ENCODE measurements at places on chromosomes 12 and 14.
A peak's percentile ranks its signal among the peaks of the same experiment; 100 is the strongest.

GRCh38 chr14:65738339-65738738 lies 325.8 kb downstream of the FUT8 start:
- no peak overlapping the region for H3K4me3 ChIP-seq
- DNase-seq: no peak
- H3K36me3 ChIP-seq: no peaks in the 10 kb centered on the region
- H3K27ac ChIP-seq: no peak overlapping the region
- H3K4me1 ChIP-seq: no peaks in the 10 kb centered on the region

DNA sequence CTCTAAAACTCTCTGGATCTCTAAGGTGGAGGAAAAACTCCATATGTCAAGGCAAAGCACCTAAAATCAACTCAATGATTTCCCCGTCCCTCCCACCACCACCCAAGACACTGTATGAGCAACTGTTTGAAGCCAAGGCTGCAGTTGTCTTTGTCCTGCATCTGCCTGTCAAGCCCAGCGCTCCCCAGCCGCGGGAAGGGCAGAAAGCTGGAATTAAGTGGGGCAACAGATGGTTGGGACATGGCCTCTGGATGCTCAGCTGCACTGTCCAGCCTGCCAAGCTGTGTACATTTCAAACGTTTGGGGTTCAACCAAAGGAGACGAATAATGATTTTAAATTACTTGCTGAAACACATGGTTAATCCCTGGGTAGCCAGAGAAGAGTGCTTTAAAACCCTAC lies 42.2 kb upstream of the PTGR2 start:
- no peak for DNase-seq
- no peaks in the 10 kb centered on the region for H3K36me3 ChIP-seq
- no peaks in the 10 kb centered on the region for H3K4me1 ChIP-seq

GRCh38 chr12:12445165-12445881 lies 88.4 kb downstream of the BORCS5 start:
- H3K4me3 ChIP-seq: no peak overlapping the region
- no peak for DNase-seq
- H3K4me1 ChIP-seq: peaks cover 15% of the 10 kb centered on the region
- H3K36me3 ChIP-seq: no peaks in the 10 kb centered on the region
- no peaks in the 10 kb centered on the region for H3K27me3 ChIP-seq

GRCh38 chr14:96252999-96253539 lies 2.9 kb upstream of the BDKRB1 start:
- no peaks in the 10 kb centered on the region for H3K27me3 ChIP-seq
- no peaks in the 10 kb centered on the region for H3K4me1 ChIP-seq
- no peaks in the 10 kb centered on the region for H3K36me3 ChIP-seq
- DNase-seq: no peak
- H3K27ac ChIP-seq: no peak overlapping the region

GRCh38 chr14:24361326-24361725 lies 6.7 kb upstream of the NFATC4 start:
- H3K4me3 ChIP-seq: no peak overlapping the region
- H3K27ac ChIP-seq: no peak overlapping the region
- H3K27me3 ChIP-seq: no peaks in the 10 kb centered on the region
- no peaks in the 10 kb centered on the region for H3K36me3 ChIP-seq
- H3K4me1 ChIP-seq: no peaks in the 10 kb centered on the region
- DNase-seq: no peak

GRCh38 chr12:40054555-40055227 lies 51.2 kb downstream of the SLC2A13 start:
- H3K4me3 ChIP-seq: no peak overlapping the region
- no peaks in the 10 kb centered on the region for H3K27me3 ChIP-seq
- no peaks in the 10 kb centered on the region for H3K36me3 ChIP-seq
- no peak for DNase-seq
- no peak overlapping the region for H3K27ac ChIP-seq

DNA sequence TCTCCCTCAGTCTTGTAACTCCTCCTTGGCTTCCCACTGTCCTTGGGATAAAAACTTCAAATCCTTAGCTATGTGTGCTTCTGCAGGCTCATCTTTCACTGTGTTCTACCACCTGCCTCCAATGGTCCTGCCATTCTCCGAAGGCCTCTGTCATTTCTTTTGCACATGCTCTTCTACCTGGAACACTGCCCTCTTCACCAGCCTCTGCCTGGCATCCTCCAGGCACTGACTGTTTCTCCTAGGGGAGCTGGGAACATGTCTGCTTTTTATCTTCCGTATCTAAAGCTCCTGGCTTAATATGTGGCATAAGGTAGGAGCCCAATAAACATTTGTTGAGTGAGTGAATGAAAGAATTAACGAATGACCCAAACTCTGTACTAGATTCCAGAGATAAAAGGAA lies 603.3 kb upstream of the TMEM132C start:
- DNase-seq: no peak
- peaks cover 3% of the 10 kb centered on the region for H3K27me3 ChIP-seq
- H3K4me3 ChIP-seq: no peak overlapping the region
- no peak overlapping the region for H3K27ac ChIP-seq
- no peaks in the 10 kb centered on the region for H3K36me3 ChIP-seq

GRCh38 chr14:105397350-105397931 lies 897 bp upstream of the TEX22 start:
- peak; percentile 74 for DNase-seq
- H3K27ac ChIP-seq: no peak overlapping the region
- peaks cover 6% of the 10 kb centered on the region for H3K4me1 ChIP-seq
- no peak overlapping the region for H3K4me3 ChIP-seq
- H3K27me3 ChIP-seq: no peaks in the 10 kb centered on the region
- H3K36me3 ChIP-seq: no peaks in the 10 kb centered on the region

GRCh38 chr14:69263364-69263763 lies 3.4 kb downstream of the GALNT16 start:
- no peak for DNase-seq
- no peaks in the 10 kb centered on the region for H3K36me3 ChIP-seq
- H3K4me3 ChIP-seq: no peak overlapping the region

DNA sequence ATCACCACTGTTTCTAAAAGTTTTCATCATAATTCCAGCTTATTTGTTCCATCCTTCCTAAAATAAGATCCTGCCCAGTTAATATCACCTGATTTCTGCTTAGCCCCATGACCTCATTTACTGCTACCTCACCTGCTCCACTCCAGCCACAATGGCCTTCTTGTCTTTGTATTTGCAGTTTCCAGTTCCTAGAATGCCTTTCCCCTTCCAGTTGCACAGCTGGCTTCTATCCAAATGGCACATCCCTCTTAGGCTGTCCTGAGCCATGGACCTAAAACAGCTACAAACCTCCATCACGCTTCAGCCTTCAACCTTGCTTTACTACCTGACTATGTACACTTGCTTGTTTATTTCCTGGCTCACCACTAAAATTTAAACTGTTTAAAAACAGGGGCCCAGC lies 6.5 kb upstream of the LGMN start:
- no peaks in the 10 kb centered on the region for H3K27me3 ChIP-seq
- H3K36me3 ChIP-seq: no peaks in the 10 kb centered on the region
- H3K4me3 ChIP-seq: no peak overlapping the region
- no peaks in the 10 kb centered on the region for H3K4me1 ChIP-seq

DNA sequence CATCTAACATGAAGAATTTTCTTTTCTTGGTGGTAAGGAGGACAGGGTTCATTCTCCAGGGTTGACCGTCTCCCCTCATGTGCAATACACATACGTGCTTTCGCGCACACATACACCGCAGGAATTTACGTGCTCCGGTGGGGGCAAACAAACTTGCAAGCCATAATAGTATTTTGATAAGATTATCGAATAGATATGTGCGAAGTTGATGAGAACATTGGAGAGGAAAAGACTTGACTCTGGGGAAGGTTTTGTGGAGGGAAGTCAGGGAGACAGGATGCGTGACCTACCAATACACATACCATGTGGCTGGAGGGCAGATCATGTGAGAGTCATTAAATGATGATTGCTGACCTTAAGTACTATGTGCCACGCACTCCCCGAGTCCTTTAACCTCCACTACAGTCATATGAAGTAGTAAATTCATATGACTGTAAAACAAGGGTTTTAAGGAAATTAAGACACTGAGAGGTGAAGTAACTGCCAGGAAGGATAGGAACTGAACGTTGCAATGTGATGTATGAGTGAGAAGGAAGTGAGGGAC lies 921 bp downstream of the RAD51B start:
- H3K4me1 ChIP-seq: peaks cover 14% of the 10 kb centered on the region
- peak overlapping the region; percentile 51 for H3K4me3 ChIP-seq
- no peaks in the 10 kb centered on the region for H3K36me3 ChIP-seq
- no peak for DNase-seq
- no peaks in the 10 kb centered on the region for H3K27me3 ChIP-seq

GRCh38 chr12:111846016-111846415 lies 4.0 kb downstream of the MAPKAPK5 start:
- H3K27me3 ChIP-seq: no peaks in the 10 kb centered on the region
- peaks cover 15% of the 10 kb centered on the region for H3K4me1 ChIP-seq
- H3K36me3 ChIP-seq: no peaks in the 10 kb centered on the region
- H3K27ac ChIP-seq: no peak overlapping the region
- no peak for DNase-seq

DNA sequence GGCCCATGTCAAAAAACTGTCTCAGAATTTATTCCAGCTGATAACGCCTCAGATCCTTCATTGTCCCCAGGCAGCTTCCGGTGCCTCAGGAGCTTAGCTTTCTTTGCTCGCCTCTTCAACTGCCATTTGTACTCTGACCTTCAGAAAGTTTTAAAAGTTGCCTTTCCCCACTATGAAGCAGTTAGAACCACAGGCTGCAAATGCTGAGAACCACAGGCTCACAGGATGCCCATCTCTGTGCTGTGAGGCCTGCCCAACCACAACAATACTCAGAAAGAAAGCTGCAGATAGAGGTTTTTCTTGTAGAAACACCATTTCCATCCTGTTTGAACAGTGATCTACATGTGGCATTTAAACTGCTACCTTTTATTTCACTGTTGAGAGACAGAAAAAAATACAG lies 131.1 kb downstream of the PRKCH start:
- no peak for DNase-seq
- no peaks in the 10 kb centered on the region for H3K4me1 ChIP-seq
- H3K27ac ChIP-seq: no peak overlapping the region

DNA sequence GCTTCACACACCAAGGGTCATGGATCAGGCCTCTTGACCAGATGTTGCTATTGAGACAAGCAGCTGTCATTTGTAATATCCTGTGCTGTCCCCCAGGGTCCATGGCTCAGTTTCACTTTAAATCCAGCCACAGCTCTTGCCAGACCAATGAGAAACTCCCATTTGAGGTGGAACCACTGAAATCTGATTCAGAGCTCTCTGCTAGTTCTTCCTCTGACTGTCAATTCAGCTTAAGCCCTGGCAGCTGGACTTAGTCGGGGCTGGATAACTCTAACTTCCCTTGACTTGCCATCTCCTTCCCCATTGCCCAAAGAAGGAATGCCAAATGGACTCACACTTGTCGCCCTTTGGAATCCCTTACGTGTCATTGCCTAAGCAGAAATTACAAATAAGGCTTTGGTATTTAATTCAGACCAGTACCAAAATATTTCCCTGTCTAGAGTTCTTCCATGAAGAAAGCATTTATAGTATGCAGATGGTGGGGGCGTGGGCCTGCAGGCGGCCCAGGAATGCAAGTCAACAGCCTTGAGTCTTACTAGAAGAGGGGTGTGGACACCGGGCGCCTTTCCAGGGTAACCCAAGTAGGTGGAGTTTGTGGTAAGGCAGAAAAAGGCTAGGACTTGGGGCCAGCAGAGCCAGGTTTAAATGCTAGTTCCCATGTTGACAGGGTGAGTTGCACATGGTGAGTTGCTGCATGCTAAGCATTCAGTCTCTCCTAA lies 96.9 kb upstream of the TMPO start:
- H3K27ac ChIP-seq: peak overlapping the region; percentile 4
- peak; percentile 66 for DNase-seq
- H3K4me1 ChIP-seq: no peaks in the 10 kb centered on the region
- H3K27me3 ChIP-seq: no peaks in the 10 kb centered on the region

DNA sequence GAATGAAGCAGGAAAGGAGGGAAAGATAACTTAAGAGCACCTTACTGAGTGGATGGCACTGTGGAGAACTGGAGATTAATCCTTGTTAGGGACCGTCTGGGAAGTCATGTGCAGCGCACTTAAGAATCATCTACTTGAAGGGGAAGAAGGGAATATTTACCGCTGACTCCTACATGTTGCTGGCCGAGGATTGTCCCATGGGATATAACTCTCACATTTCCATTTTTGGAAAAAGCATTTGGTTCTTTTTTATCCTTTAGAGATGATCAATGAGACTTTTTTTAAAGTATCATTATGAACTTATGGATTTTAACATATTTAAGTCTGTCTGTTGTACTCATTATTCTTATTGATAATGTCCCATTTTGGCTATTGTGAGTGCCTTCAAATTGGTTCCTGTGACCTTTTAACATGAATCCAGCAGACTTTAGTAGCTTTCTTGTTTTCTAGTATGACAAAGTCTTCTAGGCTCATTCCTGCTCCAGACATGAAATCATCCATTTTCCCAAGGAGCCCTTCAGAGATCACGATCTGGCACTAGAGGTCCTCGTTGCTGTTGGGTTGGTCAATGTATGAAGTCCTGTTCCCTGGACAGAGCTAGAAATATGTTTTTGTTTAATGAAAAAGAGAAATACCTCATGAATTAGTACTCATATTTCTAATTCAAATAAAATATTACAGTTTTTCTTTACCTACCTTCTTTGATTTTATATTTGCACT lies 20.2 kb upstream of the FAM234B start:
- H3K4me3 ChIP-seq: no peak overlapping the region
- H3K36me3 ChIP-seq: no peaks in the 10 kb centered on the region
- H3K27me3 ChIP-seq: no peaks in the 10 kb centered on the region
- no peaks in the 10 kb centered on the region for H3K4me1 ChIP-seq
- no peak overlapping the region for H3K27ac ChIP-seq

GRCh38 chr12:78916845-78917480 lies 52.4 kb downstream of the SYT1 start:
- no peak for DNase-seq
- no peaks in the 10 kb centered on the region for H3K27me3 ChIP-seq
- H3K4me1 ChIP-seq: no peaks in the 10 kb centered on the region
- no peak overlapping the region for H3K4me3 ChIP-seq

- DNase-seq: no peak
- H3K4me1 ChIP-seq: peaks cover 8% of the 10 kb centered on the region
- H3K36me3 ChIP-seq: no peaks in the 10 kb centered on the region
- H3K27ac ChIP-seq: peak overlapping the region; percentile 84
Measured at GRCh38 chr14:61476754-61477410, 155.5 kb downstream of the PRKCH start.

DNA sequence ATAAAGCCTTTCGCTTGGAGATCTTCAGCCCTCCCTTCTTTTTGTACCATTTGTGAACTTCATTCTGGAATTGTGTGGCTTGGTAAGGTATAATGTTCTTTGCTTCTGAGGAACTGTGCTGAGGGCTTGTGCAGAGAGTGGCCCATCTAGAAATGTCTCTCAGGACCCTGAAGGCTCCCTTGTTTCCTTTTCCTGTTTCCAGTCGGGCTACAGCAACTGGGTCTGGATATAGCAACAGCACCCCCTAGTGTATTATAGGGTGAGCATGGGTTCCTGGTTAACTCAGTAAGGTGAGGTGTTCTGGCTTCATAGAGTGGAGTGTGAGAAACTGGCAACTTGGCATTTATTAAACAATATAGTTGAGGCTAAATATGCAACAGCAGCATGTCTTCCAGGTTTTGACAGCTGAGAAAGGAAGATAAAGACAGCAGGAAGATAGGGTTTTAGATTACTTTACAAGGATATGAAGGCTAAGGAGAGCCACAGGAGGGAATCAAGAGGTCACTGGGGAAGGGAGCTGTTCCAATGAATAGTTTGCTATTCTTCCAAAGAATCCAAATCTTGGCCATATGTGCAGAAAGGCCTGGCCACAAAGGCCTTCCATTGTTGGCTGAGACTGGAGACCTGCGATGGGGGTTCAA lies 49.1 kb upstream of the RNU6-8 start:
- H3K4me1 ChIP-seq: no peaks in the 10 kb centered on the region
- DNase-seq: no peak
- H3K36me3 ChIP-seq: no peaks in the 10 kb centered on the region
- no peaks in the 10 kb centered on the region for H3K27me3 ChIP-seq
- H3K4me3 ChIP-seq: no peak overlapping the region
- no peak overlapping the region for H3K27ac ChIP-seq

All from pancreas (tissue), 10 donors.